ENCODE measurements at places on chromosomes 5 and 9.

GRCh38 chr9:98039607-98040017 lies 16.9 kb upstream of the NANS start:
- DNase-seq, result no peak

DNA sequence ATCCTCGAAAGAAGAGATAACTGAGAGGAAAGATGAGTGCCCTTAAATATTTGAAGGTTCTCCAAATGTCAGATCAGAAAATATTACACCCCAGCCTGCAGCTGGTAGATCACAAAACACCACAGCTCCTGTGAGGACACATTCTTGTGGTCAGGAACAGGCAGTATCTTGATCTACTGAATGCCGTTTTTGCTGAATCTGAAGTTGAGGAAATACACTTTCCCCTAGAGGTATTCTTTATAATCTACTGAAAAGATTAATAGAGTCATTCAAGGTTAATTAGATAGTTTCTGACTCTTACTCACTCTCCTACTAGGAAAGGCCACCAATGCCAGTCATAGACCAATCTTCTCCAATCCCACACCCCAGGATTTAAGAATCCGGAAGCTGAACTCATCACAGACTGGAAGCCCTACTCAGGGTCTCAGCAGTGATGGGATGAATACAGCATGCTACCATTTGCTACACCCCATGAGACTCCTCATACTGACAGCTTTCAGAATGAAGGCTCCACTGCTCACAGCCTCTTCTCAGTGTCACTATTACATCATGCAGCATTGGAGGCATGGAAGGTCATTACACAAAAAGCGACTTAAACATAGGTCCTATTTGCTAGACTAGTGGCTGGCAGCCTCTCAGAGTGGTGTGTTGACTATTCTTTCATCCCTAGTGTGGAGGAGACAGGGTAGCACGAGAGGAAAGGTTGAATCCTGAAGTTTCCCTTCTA lies 143.9 kb upstream of the SLC1A3 start:
- DNase-seq, result no peak

GRCh38 chr5:42572313-42572712 lies 149.1 kb downstream of the GHR start:
- DNase-seq, result no peak

GRCh38 chr5:122175852-122176251 lies 46.5 kb downstream of the ZNF474 start:
- DNase-seq, result no peak

- DNase-seq, result no peak
These were observed 34.5 kb downstream of the CREBRF start for GRCh38 chr5:173090639-173091038.

DNA sequence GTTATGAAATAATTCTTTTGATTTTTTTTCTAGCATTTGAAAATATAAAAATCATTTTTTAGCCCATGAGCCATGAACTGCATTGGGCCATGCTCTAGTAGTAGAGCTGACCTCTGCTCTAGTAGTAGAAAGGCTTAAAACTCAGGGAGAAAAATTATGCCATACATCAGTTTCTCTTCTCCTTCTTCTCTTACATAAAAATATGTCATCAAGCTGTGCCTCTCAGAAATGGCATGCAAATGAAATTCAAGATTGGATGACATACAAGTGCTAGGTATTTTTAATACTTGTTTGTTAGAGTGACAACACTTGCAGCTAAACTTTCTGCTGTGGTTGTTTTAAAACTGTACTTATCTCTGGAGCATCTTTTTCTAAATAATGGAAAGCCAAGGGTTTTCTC lies 42.1 kb upstream of the TMOD1 start:
- no peak for DNase-seq

DNA sequence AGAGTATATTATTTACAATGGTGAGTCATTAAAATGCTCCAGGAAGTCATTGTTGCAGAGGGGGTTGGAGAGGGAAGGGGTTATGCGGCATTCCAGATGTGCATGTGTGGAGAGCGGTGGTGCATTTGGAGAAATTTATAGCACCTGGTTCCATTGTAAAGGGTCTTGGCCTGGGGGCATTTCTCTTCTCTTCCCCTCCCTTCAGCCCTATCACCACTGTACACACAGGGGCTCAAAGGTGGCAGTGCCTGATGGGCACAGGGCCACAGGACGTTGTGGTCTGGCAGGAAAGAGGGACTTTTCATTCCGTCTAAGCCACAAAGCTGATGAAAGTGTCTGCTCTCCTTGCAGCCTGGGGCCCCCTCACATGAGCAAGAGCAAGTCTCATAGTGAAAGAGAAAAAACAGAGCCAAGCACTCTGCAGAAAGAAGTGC lies 442.4 kb upstream of the ZNF462 start:
- DNase-seq, result no peak

GRCh38 chr5:117999939-118000549 lies 988.3 kb downstream of the DTWD2 start:
- DNase-seq, result peak; percentile 15

DNA sequence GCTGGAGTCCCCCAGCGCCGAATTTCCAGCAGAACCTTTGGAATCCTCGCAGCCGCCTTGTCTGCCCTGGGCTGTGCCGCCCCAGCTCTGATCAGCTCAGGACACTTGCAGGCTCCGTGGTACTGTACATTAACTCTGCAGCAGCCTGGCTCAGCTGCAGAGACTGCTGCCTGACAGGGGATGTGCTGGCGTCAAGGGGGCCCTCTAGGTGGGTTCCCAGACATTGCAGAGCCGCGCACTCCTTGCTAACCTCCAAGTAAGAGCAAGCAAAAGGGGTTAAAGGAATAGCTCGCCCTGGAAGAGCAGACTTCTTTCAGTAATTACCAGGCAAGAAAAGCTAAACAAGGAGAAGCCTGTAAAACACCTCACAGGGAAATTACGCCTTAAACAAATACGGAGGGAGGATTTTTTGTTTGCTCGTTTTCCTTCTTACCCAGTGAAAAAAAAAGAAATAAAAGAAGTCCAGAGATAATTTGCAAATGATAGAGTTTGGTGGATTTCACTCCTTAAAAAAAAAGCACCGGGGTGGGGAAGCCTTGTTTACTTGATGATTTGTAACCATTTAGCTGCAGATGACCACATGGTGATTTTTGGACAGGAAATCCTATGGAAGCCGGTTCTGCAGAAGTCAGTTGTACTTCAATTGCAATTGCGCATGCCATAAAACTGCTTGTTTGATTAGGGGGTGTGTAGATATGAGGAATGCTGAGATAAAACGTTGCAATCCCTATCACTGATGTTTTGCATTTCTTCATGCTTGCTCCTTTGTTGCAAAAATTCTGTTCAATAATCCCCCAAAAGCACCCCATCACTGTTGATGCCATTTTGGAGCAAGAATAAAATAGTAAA lies 305.8 kb downstream of the PDE4D start:
- no peak for DNase-seq
